ENCODE measurements at places on chromosomes 12 and 14. TPM values are rescaled to one million over a fixed set of nuclear protein-coding genes. Genes with fewer than 3 reads are reported as not detected.

Gene SRRM4
- not detected for total RNA-seq

Gene KIF26A
- total RNA-seq: 6.1 TPM

Gene DBX2
- total RNA-seq: 0.73 TPM

Gene DHRS2
- total RNA-seq: 1,842 TPM

Gene PPFIA2
- total RNA-seq: 18.5 TPM

Gene BCL11B
- 8.4 TPM for total RNA-seq

Gene MYO1H
- total RNA-seq: not detected

Gene SLC25A29
- 58.4 TPM for total RNA-seq

Gene GRIP1
- total RNA-seq: 31.1 TPM

Gene INHBC
- not detected for total RNA-seq

Gene LRFN5
- total RNA-seq: 12.6 TPM

Gene RNASE11
- total RNA-seq: not detected

Gene DENND5B
- 6.1 TPM for total RNA-seq

Gene CIT
- total RNA-seq: 4.1 TPM

Gene TMBIM4
- total RNA-seq: 124 TPM

Gene CAPZA3
- not detected for total RNA-seq

Gene SLC4A8
- 3.0 TPM for total RNA-seq

Gene GPX2
- total RNA-seq: 342 TPM
